ENCODE measurements at places on chromosomes 1 and 21.

- DNase-seq: no peak
Measured at GRCh38 chr1:161229896-161230295, 4.0 kb downstream of the TOMM40L start.

DNA sequence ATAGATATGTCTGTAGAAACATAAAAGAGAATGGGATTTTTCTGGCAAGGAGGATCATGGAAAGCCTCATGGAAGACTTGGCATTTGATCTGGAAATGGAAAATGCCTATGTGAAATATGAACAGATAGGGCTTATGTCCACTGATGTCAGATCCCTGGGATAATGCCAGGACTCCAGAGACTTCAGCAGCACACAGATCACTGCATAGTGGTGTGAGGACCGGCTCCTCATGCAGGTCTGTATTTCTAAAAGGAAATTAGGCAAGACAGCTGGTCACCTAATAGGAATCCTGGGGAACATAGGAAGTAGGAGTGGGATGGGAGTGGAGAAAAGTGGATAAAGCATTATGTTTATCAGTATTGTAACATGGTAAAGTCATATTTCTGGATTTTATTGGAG lies 56.8 kb upstream of the IPO9 start:
- no peak for DNase-seq

GRCh38 chr1:183002797-183003196 lies 20.4 kb upstream of the LAMC1 start:
- no peak for DNase-seq

DNA sequence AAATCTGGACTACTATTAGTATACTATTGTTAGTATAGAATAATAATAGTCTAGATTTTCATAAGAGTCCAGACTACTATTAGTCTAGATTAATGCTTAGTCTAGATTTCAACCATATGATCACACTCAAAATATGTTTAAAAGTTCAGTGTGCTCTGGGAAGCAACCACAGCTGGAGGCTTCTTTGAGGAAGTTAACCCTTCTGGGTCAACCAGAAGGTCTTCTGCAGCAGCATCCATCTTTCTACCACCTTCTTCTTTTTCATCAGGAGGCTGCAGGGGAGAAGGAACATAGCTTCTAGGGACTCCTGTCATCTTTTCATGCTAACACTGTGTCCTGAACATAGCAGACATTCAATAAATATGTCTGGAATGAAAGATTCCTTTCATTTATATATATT lies 51.2 kb upstream of the DNAJC6 start:
- no peak for DNase-seq

GRCh38 chr1:5502311-5503194 lies 489.7 kb downstream of the NPHP4 start:
- no peak for DNase-seq

GRCh38 chr1:184953600-184954219 lies 20.6 kb downstream of the NIBAN1 start:
- DNase-seq: peak; percentile 82

GRCh38 chr1:85502625-85503083 lies 37.7 kb upstream of the DDAH1 start:
- DNase-seq: peak; percentile 15

- DNase-seq: no peak
Measured at GRCh38 chr1:7366955-7367665, 404.0 kb upstream of the VAMP3 start.

DNA sequence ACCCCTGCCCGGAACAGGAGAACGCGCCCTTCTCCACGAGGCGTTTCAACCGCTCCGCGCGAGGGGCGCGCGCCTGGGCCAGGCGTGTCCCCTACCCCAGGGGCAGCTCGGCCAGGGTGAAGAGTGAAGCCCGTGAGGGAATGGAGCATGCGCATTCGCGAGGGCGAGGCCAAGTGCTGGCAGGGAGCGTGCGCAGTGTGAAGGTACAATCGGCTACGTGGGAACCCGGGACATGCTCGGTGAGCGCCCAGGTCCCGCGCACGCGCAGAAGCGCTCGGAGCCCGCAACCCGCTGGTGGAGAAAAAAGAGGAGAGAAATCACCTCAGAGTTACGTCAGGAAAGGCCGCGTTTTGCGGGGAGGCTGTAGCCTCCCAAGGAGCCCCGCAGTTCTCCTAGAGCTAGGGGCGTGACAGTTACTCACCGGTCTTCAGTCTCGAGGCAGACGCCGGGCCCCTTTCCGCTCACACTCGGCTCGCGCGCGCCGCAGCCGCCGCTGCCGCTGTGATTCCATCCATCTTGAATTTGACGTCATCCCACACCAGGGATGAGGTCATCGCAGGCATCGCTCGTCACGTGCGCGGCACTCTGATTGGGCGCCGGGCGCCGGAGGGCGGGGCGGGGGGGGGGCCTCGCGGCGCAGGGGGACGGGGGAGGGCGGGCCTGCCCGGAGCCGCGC lies at the start of gene ZBTB21:
ZBTB21 (minus strand) TSS at position 530 of the 676 bp plus-strand sequence. CDS start 16,265 bp downstream, outside the sequence.
- peak; percentile 98 for DNase-seq

GRCh38 chr21:44449473-44450363 lies 5.6 kb upstream of the LRRC3 start:
- no peak for DNase-seq

- DNase-seq: no peak
Measured at GRCh38 chr1:153087652-153088051, 6.7 kb downstream of the SPRR2E start.

GRCh38 chr1:50970509-50970887 lies 453 bp downstream of the CDKN2C start:
- DNase-seq: no peak

GRCh38 chr1:111582644-111583618 lies 36.7 kb upstream of the RAP1A start:
- DNase-seq: no peak

GRCh38 chr1:232423591-232423990 lies 206.3 kb downstream of the SIPA1L2 start:
- DNase-seq: peak; percentile 40

DNA sequence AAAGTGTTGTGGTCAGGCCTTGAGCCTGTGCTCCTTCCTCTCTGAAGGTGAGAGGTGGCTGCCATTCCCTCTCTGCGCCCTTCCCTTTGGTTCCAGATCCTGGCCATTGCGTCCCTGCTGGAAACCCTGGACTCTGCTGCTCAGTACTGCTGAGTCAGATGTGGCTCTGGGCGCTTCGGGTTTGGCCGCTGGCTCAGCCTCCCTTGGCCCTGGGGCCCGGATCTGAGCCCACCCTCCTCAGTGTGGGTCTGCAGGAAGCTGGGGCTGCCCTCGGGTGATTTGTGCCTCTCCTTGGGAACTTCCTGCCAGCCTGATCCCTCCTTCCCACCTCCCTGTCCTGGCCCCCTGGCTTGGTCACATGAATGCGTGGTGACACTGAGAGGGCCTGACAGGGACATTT lies 32.2 kb downstream of the QSOX1 start:
- no peak for DNase-seq

DNA sequence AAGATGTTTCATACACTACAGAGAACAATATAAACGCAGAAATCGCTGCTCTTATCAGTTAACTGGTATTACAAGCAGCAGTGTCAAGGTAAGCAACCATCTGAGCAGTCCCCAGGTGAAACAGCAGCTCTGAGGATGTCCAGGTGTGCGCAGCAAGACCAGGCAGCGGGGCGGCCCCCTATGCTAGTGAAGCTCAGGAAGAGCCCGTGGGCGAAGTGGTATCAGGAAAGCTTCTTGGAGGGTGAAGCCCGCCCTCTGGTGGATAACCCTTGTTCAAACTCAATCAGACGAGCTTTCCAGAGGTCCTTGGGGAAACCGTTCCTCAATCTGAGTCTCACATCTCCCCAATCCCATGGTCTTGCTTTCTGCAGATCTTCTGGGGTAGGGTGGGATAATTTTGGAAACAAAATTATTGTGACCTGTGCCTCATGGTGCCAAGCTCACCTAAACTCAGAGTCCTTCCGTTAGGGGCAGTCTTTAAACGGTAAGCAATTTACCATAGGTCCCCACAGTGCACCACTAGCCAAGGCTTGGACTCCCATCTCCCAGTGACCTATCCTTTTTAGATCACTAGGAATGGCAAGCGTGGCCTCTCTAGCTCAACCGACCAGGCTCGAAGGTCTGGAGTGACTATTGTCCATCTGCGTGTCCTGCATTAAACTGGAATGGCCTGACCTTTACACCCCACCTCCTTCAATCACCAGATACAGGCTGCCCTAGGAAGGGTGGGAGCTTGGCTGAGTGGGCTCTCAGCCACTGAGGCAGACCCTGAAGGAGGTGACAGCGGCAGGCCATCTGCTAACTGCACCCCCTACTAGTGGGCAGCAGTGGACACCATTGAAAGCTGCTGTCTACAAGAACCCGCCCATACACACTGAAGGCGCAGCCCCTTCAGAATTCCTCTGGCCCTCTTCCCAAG lies 13.6 kb upstream of the FAM110D start:
- DNase-seq: peak; percentile 81

- DNase-seq: no peak
Measured at GRCh38 chr1:218529646-218530300, 184.6 kb downstream of the TGFB2 start.

GRCh38 chr21:43719748-43720538 lies 1.0 kb downstream of the PDXK start:
- peak; percentile 71 for DNase-seq

- no peak for DNase-seq
Measured at GRCh38 chr1:184524248-184524647, 137.4 kb downstream of the C1orf21 start.

- DNase-seq: no peak
Measured at GRCh38 chr1:66690666-66691381, 61.4 kb upstream of the DYNLT5 start.

DNA sequence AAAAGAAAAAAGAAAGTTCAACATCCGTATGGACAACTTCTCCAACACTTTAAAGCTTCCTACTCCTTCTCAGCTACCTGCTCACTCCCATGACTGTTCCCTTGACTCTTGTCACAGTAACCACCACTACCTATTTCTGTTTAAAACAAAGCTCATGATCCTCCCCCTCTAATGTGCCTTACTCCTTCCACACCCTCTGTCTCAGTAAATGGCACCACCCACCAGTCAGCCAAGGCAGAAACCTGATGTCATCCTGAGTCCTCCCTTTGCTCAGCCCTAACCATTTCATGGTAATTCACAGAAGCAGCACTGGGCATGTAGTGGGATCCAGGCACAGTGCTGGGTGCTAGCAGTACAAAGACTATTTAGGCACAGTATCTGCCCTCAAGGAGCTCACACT lies 63.0 kb upstream of the PPM1J start:
- DNase-seq: peak; percentile 16

- DNase-seq: no peak
Measured at GRCh38 chr1:55381491-55381890, 166.3 kb upstream of the USP24 start.

GRCh38 chr21:14533499-14534428 lies 12.4 kb downstream of the SAMSN1 start:
- DNase-seq: peak; percentile 90

DNA sequence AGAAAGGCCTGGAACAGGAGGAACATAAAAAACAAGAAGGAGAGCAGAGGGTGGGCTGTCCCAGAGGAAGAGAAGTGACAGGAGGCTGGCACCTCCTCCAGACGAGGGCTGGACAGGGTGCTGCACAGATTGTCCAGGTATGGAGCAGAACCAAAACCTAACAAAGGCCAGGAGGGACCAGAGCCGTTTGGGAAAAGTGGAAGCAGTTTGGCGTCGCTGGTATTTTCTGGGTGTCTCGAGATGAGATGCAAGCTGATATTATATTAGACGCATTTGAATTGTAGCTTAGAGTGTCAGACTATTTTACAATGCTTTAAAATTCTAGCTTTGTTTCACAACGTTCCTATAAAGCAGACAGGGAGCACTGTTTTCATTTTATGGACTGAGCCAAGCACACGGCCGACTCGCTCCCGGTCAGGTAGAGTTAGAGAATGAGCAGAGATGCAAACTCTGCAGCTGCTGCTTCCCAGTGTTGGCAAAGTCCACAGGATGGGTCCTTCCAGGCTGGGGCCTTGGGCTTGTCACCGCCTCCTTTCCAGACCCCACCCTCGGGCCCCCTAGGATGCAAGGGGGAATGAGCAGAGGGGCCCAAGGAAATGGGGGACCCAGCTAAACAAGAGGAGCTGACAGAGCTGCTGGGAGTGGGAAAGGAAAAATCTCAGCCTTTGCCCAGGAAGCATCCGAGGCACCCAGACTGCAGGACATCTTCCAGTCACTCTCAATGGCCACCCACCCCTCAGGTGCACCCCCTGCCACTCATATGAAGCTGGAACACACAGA lies 60.8 kb upstream of the TMPRSS2 start:
- DNase-seq: no peak

GRCh38 chr1:204258213-204259115 lies 44.7 kb upstream of the GOLT1A start:
- DNase-seq: peak; percentile 39

DNA sequence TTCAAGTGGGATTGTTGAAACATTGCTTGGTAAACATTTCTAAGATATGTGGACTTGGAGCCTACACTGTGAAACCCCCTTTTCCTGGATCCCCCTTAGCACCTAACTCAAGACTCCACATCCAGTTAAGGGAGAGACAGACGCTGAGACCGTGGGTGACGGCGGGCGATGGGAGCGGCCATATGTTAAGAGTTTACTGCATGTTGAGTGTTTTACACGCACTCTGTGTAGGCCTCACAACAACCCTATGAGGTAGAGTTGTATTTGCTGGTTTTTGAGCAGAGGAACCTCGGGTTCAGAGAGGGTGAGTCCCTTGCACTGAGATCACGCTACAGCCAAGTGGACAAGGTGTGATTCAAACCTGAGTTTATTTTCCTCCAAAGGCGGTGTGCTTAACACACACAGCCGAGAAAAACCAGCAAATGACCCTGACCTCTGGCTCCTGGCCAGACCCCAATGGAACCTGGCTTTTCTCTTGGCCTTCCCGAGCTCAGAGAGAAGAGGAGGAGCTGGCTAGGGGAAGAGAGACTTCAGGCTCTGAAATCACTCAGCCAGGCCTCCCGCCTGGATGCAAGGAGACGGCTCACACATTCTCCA lies 46.9 kb upstream of the GOLT1A start:
- DNase-seq: no peak

GRCh38 chr1:149925345-149925744 lies 2.3 kb downstream of the SF3B4 start:
- DNase-seq: no peak

DNA sequence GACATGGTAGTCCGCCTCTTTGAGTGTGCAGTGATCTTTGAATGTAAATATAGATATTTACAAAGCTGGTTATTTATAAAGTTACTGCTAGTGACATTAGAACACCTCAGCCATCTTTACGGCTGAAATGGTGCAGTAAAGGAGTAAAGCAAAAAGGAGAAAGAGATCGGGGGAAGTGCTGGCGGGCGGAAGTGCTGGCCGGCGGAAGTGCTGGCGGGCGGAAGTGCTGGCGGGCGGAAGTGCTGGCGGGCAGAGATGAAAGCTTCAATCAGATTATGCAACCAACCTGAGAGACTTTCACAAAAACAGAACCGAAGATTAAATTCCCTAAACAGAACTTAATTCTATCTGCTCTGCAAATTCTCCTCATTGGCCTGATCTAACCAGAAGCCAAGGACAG lies 1.4 kb upstream of the OR14A16 start:
- DNase-seq: no peak

GRCh38 chr1:160607011-160607671 lies 27.8 kb upstream of the CD84 start:
- peak; percentile 88 for DNase-seq
